ENCODE measurements at places on chromosomes 12 and 14. TPM values are rescaled to one million over a fixed set of nuclear protein-coding genes. Genes with fewer than 3 reads are reported as not detected.

Gene SPATS2
- 2.4 TPM for polyA plus RNA-seq

DNA sequence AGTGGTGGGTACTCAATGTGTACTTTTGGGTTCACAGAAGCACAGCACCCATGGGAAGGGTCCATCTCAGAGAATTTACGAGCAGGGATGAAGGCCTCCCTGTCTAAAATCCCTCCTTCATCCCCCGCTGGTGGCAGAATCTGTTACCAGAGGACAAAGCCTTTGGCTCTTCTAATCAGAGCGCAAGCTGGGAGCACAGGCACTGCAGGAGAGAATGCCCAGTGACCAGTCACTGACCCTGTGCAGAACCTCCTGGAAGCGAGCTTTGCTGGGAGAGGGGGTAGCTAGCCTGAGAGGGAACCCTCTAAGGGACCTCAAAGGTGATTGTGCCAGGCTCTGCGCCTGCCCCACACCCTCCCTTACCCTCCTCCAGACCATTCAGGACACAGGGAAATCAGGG lies 1.5 kb upstream of the GPR162 start:
- no peak for DNase-seq

DNA sequence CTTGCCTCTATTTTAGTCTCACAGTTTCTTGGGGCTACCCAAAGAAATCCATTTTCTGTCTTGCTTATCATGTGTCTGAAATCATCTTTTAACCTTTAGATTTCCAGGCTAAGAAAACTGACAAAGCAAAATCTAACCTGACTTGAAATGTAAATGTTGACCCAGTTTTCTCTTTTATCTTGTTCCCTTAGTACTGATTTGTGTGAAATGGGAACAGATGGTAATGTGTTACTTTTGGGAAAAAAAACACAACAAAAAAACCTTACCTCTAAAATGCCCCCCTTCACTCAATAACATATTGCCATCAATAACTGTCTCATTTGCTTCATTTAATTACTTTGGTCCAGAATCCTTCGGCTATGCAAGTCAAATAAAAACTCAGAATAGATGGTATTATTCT lies 383.2 kb upstream of the DCN start:
- DNase-seq: no peak

GRCh38 chr14:41137741-41138140 lies 468.9 kb upstream of the LRFN5 start:
- no peak for DNase-seq

Gene CCDC197
- not detected for polyA plus RNA-seq

Gene TAS2R20
- not detected for polyA plus RNA-seq

Gene SLC10A1
- polyA plus RNA-seq: 0.09 TPM

Gene REM2
- polyA plus RNA-seq: not detected

Gene FGF6
- not detected for polyA plus RNA-seq

Data from CD14-positive monocyte (primary cell).